ENCODE measurements at places on chromosomes 3 and 15.

- peak; percentile 43 for DNase-seq
Measured at GRCh38 chr3:71127052-71127831, 456.3 kb downstream of the FOXP1 start.

DNA sequence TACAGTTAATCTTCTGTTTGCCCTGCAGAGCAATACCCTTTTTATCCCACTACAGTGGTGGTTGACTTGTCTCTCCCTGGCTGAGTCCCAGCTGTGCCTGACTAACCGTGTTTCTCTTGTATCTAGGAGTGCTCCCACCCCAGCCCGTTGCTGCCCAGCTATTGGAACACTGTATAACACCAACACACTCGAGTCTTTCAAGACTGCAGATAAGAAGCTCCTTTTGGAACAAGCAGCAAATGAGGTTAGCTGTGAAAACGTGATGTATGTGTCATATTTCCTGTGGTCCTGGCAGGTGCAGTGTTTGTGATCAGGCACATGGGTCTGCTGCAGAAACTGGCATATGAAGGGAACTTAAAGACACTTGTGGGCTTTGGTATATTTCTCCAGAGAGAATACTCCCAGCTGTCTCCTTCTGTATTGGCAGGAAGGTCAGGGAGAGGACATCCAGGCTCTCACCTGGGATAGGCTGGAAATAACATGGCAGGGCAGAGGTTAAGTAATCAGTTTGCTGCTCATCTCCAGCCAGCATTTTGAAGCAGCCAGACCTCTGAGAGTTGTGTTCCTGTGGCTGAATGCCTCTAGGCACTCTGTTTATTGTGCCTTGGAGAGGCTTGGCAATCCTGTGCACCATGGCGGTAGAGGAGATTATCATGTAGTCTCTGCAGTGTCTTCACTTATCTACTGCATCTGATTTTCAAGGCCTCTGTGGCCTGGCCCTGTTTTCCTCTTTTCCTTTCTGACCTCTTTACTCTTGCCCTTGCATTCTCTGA lies 34.8 kb downstream of the ATG7 start:
- DNase-seq: no peak

- no peak for DNase-seq
Measured at GRCh38 chr3:49428752-49429080, 408 bp downstream of the NICN1 start.

GRCh38 chr3:87673132-87673531 lies 385.7 kb downstream of the CGGBP1 start:
- no peak for DNase-seq

Data from stimulated activated naive CD8-positive, alpha-beta T cell treated with anti-CD3 and anti-CD28 coated beads, Interleukin-15, Interleukin-2, amounts not matched to agents 100 U/mL and 50 U/mL, for 24 hours (primary cell).